Stimulated activated CD8-positive, alpha-beta memory T cell treated with anti-CD3 and anti-CD28 coated beads, Interleukin-15, amount 100 ng/mL, for 24 hours (primary cell): ENCODE measurements at places on chromosomes 2 and 18.

GRCh38 chr2:148568597-148568996, 76.0 kb upstream of the EPC2 start:
- DNase-seq, result no peak

DNA sequence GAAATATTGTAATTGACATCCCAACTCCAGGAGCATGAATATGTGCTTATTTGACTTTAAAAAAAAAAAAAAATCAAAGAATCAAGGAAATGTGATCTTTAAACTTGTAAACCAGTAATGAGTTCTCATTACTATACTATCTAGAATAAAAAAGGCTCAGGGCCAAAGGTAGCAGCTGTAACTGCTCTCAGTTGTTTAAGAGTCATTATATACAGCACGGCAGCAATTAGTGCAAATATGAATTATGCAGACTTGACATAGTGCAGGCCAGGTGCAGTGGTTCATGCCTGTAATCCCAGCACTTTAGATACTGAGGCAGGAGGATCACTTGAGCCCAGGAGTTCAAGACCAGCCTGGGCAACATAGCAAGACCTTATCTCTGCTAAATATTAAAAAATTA, 125.7 kb upstream of the TTC39C start:
- DNase-seq, result no peak

- no peak for DNase-seq
Measured at GRCh38 chr18:36564841-36565240, 264.0 kb downstream of the TPGS2 start.

DNA sequence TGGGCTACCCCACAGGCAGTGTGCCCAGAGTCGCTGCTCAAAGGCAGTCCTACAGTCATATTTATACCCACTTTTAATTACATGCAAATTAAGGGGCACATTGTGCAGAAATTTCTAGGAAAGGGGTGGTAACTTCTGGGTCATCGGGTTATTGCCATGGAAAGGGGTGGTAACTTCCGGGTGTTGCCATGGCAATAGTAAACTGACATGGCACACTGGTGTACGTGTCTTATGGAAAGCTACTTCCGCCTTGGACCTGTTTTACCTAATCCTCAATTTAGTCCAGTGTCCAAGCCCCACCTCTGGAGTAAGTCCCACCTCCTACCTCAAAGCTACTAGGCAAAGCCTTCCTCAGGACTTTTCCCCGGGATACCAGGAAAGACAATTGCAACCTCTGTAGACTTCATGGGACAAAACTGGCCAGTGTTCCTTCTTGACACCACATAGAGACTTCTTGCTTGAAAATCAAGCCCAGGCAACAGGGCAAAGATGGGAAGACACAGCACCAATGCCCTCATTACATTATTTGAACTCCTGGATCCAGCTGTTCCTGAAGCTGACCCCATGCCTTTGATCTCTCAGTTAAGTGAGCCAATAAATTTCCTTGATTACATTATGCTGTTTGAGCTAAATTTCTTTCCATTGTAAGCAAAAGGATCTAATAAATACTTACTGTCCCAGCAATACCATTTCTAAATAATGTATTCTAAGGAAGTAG, 63.3 kb upstream of the AGAP1 start:
- DNase-seq, result no peak
